ENCODE measurements at places on chromosomes 11 and 22.

DNA sequence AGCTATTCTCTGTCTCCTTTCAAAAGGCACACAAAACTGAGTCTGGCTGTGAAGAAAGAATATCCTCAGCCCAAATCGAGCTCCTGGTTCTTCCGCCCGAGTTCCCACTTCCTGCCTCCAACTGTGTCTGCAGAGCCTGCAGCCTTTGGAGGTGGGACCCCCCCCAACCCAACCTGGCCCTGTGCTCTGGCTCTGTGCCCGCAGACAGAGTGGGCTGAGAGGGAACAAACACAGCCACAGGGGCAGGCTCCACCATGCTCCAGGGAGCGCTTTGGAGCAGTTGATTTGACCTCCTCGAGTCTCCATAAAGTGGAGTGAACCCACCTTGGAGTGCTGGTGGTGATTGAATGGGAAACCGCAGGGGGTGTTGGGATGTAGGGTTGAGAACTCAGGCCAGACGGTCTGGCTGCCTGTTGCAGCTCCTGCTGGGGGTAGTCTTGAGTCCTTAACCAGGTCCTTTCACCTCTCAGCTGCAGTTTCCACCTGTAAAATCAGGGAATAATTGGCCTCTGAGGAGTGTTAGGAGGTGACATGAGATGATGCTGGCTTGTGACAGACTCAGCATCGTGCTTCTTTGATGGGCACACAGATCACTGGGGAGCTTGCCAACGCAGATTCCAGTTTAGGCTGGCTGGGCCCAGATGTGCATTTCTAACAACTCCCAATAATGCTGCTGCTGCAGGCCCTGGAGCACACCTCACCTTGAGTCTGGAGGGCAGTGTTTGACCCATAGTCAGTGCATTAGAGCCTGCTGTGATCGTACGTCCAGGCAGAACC lies 11.4 kb downstream of the DAGLA start:
- no peak for DNase-seq

- DNase-seq, result no peak
These were observed 12.7 kb upstream of the PVALB start for GRCh38 chr22:36829370-36830002.

- DNase-seq, result no peak
These were observed 648.8 kb downstream of the METTL15 start for GRCh38 chr11:28756977-28757376.

GRCh38 chr11:120010775-120011174 lies 127.1 kb downstream of the TRIM29 start:
- DNase-seq, result no peak

DNA sequence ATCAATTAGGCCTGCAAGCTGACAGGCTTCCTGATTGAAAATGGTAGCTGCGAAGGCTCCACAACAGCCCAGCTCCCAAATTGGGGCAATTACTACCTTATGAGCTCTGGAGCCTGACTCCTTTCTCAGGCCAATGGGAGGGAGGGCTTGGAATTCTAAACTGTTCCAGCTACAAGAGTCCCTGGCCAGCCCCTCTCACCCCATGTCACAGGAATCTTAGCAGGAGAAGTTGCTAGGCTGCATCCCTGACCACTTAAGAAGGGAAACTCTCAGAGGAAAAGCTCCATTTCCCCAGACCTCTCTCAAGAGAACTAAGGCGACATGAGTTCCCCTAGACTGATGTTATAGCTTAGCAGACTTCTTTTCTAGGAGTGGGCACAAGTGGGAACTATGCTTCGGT lies 4.9 kb downstream of the LRP4 start:
- DNase-seq, result no peak

GRCh38 chr11:132586801-132587200 lies 945.5 kb downstream of the OPCML start:
- no peak for DNase-seq

GRCh38 chr22:47623763-47624148 lies 861.3 kb downstream of the TBC1D22A start:
- no peak for DNase-seq

DNA sequence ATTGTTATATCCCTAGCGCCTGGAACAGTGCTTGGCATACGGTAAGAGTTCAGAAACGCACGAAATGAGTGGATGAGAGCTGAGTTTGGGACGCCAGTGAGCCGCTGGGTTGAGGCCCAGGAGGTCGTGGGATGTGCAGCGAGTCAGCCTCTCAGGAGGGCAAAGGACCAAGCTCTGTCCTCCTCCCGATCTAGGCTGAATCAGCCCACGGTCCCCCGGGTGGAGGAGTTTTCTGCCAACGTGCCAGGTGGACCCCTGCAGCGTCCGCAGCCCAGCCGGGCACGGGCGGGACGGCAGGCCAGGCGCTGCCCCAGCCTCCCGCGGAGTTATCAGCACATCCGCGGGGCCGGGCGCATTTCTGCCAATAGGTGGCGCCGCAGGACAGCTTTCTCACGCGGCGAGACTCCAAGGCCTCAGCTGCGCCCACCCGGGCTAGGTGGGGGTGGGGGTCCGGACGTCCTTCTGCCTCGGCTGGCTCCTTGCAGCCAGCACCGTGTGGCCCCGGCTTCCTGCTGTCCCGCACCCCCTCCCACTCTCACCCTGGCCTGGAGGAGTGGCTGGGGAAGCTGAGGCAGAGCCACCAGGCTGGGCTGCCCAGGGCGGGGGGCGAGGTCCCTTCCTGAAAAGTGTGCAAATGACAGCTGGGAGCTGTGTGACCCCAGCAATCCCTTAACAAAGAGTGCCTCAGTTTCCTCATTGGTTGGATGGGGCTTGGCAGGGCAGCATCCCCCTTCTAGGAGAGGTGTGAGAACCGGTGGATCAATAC lies 2.2 kb upstream of the RPS19BP1 start:
- no peak for DNase-seq

- no peak for DNase-seq
These were observed 3.1 kb upstream of the OOSP4A start for GRCh38 chr11:59960502-59961381.

DNA sequence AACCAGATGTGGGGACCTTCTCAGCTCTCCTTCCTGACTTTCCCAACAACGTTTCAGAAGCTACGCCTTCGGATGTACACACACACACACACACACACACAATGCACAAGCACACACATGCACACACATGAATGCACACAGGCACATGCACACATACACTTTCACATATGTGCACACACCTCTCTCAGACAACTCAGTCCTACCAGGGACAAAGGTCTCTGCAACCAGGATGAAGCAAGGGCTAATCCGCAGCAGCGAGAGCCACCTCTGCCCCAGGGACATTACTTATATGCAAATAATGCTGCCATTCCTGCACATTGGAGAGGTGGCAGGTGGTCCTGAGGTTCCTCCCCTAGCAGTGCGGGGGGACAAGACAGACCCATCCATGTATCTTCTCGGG lies 27.4 kb upstream of the LINC01488 start:
- no peak for DNase-seq

- no peak for DNase-seq
These were observed 17.1 kb upstream of the GDPD4 start for GRCh38 chr11:77318600-77318999.

- DNase-seq, result no peak
These were observed 15.1 kb downstream of the MCHR1 start for GRCh38 chr22:40694411-40694810.

- no peak for DNase-seq
These were observed 13.1 kb downstream of the TREH start for GRCh38 chr11:118666371-118666770.

DNA sequence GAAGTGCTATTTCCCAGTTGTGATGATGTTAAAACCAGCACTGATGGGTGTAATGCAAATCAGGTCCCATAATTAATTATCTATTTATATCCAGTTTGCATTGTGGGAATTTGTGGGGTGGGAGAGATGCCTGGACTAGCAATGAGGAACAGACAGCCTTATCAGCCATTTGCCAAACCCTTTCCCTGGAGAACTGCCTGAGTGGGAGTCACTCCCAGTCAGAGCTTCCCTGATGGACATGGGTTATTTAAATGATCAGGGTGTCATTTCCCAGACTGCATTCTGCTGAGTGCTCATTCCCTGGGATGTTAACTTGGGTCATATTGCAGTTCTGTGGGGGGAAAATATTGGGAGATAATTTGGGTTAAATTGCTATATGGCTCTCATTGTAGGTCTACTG lies 168.5 kb downstream of the NAV2 start:
- DNase-seq, result no peak

DNA sequence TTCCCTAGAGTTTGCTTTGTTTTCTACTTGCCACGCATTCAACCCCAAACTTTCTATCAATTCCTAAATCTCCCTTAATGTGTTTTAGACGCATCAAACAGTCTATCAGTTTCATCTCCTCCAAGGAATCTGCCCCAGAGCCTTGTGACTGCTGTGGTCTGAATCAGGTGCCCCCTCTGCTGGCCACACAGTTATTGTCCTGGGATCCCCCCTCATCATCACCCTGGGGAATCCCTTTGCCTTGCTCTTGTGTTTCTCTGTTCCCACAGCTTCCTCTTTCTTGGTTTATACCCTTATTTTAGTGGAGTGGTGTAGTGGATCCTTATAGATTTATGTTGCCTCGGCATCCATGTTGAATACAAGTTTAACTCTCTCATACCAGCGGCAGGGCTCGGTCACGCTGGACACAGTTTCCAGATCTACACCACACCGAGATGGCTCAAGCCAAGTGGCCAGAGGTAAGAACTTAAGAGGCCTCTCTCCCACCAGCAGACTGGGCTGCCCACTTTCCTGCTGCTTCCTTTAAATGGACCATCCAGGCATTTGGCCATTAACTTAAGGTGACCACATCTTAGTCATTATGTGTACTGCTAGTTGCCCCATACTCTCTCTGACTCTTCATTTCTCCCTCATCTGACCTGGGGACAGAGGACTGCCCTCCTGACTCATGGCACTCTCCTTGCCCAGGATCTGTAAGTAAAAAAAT lies 8.2 kb downstream of the UPB1 start:
- no peak for DNase-seq

GRCh38 chr22:24686280-24686679 lies 83.3 kb downstream of the GGT1 start:
- no peak for DNase-seq

DNA sequence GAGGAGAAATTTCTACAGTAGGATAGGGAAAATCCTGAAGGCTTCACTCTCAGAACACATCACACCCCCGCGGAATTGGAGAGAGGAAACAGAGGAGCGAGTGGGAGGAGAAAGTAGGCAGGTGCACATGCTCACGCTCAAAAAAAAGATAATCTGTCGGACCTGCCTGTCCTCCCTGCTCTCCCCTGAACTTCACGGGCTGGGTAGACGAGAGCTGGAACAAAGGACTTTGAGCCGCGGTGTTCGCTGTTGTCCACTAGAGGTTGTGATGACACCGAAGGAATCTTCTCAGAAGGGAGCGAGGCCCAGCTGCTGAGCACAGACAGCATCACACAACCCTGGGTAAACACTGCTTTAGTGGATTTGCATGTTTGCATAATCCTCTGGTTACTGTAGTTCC lies 5.0 kb downstream of the SEZ6L start:
- no peak for DNase-seq

- no peak for DNase-seq
These were observed 327.1 kb upstream of the DDI1 start for GRCh38 chr11:103709371-103709770.

DNA sequence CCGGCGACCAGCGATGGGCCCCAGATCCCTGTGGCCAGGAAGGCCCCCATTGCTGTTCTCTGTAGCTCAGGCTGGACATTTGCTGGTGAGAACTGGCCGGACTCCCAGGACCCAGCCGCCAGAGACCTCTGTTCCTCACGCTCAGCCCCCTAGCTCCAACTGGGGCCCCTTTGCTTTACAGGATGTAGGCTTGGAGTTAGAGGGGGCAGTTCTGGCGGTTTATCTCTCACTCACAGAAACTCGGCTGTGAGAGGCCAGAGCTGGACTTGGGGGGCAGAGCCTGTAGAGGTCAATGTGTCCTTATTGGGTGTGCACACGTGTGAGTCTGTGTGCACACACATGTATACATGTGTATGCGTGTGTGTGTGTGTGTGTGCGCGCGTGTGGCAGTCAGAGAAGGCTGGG lies 502 bp downstream of the SMIM38 start:
- DNase-seq, result no peak

- no peak for DNase-seq
These were observed 11.4 kb downstream of the BCL9L start for GRCh38 chr11:118914178-118914918.

- peak; percentile 92 for DNase-seq
These were observed 2.2 kb downstream of the TNKS1BP1 start for GRCh38 chr11:57322256-57323166.

GRCh38 chr22:22802339-22802970 lies 85.2 kb upstream of the IGLL5 start:
- DNase-seq, result no peak

GRCh38 chr11:57124505-57124904 lies 57.2 kb upstream of the LRRC55 start:
- DNase-seq, result no peak

- DNase-seq, result no peak
These were observed 835 bp upstream of the RHOD start for GRCh38 chr11:67055812-67056211.

- no peak for DNase-seq
These were observed 272.7 kb upstream of the CADM1 start for GRCh38 chr11:115776916-115777315.

DNA sequence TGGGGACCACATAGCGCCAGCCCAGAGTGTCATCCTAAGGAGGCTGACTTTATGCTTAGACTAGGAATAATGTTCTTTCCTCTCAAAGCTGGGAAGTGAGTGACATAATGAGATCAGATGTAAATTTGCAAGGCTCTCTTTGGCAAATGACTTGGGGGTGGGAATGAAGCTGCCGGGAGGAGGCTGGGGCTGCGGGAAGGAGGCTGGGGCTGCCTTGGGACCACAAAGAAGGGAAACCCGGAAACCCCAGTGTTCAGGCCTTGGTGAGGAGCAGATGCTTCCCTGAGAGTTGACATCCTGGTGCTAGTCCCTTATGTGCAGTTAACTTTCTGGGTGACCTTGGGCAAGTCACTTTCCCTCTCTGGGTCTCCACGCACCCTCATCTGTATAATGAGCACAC lies 182.0 kb downstream of the CHST1 start:
- DNase-seq, result no peak

- DNase-seq, result no peak
These were observed 3.1 kb upstream of the APOBEC3G start for GRCh38 chr22:39073981-39074380.

DNA sequence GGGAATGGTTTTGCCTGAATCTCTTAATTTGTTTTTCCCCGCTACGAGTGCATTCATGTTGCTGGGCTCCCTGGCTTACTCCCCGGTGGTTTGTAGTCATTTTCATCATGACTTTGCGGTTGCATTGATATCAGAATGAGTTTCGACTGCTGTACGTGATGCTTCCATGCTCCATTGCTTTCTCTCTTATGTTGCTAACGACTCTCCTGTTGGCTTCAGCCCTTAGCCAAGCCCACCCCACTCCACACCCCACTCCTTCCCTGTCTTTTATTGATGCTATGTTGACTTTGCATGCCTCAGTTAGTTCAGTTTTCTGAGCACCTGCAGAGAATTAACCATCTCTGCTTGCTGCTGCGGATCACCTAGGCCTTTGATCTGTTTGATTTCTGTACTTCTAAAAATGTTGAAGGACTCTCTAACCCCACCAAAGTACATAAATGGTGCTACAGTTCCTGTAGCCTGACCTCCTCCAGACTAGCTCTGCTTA lies 65.3 kb downstream of the ARFGAP2 start:
- no peak for DNase-seq

- DNase-seq, result no peak
These were observed 1.9 kb downstream of the DUSP18 start for GRCh38 chr22:30665786-30666185.

Measured in amniotic stem cell (primary cell).